ENCODE measurements at places on chromosomes 3 and 15.
A peak's percentile ranks its signal among the peaks of the same experiment; 100 is the strongest.

- DNase-seq = no peak
Observed at GRCh38 chr3:13401149-13401548, 19.0 kb downstream of the NUP210 start.

DNA sequence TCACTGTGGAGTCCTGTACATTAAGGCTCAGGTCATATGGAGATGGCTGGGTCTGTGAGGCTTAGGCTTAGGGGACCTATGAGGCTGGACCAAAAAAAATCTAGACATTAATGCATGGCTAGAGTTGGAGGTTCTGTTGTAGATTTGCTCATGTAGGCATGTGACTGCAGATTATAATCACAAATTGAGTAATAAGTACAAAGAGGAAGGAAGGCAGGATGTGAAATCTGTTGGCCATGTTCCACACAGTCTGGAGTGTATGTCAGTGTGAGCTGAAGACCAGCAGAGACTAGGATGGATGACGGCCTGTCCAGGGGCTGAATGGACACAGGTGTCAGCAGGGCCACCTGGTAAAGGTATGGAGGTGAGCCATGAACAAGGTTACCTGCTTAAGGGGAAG lies at the start of gene ST3GAL6:
Gene ST3GAL6, plus strand, starts transcription at position 265 of the 400 bp plus-strand sequence. CDS start 5,101 bp downstream, outside the sequence.
- peak; percentile 98 for DNase-seq

- peak; percentile 71 for DNase-seq
Observed at GRCh38 chr3:152193673-152194267, 75.0 kb upstream of the MBNL1 start.

- no peak for DNase-seq
Observed at GRCh38 chr3:11805716-11806115, 41.0 kb downstream of the TAMM41 start.

DNA sequence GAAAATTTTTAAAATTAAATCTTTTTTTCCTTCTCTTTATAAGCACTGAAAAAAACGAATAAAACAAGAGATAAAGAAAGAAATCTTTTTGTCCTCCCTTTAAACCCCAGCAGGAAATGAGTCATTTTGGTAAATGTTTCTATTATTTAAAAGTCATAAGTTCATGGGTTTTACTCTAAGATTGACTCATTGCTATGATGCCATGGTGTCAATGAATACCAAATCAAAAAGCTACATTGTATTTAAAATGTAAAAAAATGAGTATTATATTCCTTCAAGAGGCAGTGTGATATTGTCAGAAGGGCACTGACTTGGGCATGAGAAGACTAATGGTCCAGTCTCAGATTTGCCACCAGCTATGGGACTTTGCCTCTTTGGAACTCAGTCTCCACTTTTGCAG lies 303.4 kb upstream of the DNAJC19 start:
- no peak for DNase-seq

- no peak for DNase-seq
Observed at GRCh38 chr15:60476713-60477112, 2.2 kb downstream of the ICE2 start.

- DNase-seq = peak; percentile 99
Observed at GRCh38 chr3:56980798-56981390, 79.6 kb upstream of the SPATA12 start.

All from AML-193 (cell line).